ENCODE measurements at places on chromosomes 1 and 21.

GRCh38 chr1:68973459-68974244 is 476.8 kb upstream of the DEPDC1 start:
- no peak for DNase-seq

DNA sequence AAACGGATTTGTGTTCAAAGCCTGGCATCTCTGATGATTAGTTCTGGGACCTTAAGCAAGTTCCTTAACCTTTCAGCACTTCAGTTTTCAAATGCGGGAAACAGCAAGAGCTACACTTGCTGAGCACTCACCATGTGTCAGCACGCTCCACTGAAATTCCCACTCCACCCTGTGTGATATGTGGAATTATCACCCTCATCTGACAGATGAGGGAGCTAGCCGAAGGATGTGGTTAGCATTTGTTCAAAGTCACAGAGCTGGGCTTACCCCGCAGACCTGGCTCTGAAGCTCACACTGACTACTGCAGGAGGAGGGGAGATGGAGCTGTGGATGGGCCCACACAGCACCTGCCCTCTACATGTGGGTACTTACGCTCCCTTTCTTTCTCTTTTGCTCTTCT is 29.1 kb downstream of the IL12RB2 start:
- DNase-seq, result no peak

- no peak for DNase-seq
Measured at GRCh38 chr1:238681021-238681420, 705.3 kb upstream of the CHRM3 start.

DNA sequence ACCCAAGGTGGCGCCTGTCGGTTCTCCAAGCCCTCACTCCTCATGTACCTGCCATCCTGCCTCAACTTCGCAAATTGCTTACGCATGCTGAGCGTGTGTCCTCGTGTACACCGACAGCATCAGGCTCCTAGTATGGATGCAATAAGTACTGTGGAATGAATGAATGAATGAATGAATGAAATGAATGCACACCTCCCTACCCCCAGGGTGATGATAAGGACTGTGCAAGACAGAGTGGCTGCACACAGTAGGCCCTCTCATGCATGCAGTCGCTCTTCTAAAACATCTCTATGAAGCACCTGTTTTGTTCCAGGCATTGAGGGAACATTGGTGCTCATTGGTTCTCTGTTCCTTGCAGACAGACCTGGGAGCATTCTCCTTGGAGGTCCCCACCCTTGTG is 49.8 kb upstream of the H6PD start:
- DNase-seq, result no peak

GRCh38 chr21:15423676-15424445 is 305.9 kb upstream of the USP25 start:
- no peak for DNase-seq

GRCh38 chr1:206062464-206062863 is 9.5 kb downstream of the RHEX start:
- no peak for DNase-seq

GRCh38 chr1:161720956-161721737 is at the start of gene FCRLB:
FCRLB (plus strand) TSS chr1:161721544; CDS start chr1:161722673, 1,129 bp downstream.
- DNase-seq, result no peak

DNA sequence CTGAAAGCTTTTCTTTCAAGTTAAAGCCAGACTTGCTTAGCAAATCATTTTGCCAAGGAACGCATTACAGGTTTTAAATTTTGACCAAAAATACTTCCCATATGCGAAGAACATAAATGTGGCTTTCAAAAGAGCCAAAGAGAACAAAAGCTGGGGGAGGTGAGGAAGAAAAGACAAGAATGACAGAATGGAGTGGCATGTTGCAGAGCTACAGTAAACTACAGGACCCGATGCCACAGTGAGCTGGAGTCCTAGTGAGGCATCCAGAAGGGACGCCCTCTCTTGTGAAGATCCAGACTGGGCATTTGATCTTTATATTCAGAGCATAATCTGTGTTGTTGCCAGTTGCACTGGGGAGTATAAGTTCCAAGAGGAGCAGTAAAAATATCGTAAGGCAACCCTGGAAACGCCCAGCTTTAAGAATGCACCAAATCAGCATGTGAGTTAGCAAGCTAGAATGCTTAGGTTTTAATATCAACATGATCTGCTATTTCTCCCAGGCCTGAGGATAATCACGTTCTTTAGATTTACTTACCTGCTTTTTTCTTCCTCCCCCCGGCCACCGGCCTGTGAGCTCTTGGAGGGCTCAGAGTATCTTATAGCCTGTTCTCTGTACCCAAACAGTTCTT is 48.4 kb upstream of the HOOK1 start:
- no peak for DNase-seq

GRCh38 chr21:20998886-20999285 is 677 bp downstream of the NCAM2 start:
- DNase-seq, result no peak

- no peak for DNase-seq
Measured at GRCh38 chr1:36366091-36366661, 19.5 kb downstream of the STK40 start.

DNA sequence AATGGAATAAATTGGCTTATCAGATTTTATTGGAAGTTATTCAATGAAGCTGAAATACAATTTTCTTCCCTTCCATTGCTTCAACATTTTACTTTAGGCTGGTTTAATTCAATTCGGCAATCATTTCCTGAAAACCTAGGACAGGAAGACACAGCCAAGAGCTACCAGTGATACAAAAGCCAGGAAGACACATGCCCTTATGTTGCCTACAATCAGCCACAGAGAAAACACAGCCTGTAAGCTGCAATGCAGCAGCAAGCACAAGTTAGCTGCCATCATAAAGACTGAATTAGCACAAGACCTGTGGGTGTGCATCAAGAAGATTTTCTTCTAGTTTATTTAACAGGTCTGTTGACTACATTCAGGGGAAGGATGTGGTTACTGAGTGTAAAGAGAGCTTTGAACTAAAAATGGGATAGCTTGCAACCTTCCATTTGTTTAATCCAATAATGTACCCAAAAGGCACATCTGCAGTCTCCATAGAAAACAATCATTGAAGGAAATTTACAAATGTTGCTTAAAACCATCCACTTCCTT is 193.8 kb downstream of the KCNH1 start:
- DNase-seq, result no peak

DNA sequence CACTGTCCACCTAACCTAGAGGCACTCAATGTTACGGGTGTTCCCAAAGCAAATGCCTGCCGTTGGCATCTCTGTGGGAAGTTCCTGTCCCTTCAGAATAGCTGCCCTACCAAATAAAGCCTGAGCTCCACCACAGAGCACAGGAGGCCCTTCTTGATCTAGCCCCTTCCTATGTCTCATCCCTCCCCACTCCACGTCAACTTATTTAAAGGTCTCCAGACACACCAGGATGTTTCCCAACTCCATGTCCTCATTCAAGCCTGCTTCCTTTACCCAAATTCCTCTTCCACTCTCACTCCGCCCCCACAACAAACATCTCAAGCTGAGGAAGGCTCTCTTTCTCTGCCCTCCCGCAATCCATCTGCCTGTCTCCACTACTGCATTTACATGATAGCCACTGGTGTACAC is 87.7 kb downstream of the TGFBR3 start:
- no peak for DNase-seq

DNA sequence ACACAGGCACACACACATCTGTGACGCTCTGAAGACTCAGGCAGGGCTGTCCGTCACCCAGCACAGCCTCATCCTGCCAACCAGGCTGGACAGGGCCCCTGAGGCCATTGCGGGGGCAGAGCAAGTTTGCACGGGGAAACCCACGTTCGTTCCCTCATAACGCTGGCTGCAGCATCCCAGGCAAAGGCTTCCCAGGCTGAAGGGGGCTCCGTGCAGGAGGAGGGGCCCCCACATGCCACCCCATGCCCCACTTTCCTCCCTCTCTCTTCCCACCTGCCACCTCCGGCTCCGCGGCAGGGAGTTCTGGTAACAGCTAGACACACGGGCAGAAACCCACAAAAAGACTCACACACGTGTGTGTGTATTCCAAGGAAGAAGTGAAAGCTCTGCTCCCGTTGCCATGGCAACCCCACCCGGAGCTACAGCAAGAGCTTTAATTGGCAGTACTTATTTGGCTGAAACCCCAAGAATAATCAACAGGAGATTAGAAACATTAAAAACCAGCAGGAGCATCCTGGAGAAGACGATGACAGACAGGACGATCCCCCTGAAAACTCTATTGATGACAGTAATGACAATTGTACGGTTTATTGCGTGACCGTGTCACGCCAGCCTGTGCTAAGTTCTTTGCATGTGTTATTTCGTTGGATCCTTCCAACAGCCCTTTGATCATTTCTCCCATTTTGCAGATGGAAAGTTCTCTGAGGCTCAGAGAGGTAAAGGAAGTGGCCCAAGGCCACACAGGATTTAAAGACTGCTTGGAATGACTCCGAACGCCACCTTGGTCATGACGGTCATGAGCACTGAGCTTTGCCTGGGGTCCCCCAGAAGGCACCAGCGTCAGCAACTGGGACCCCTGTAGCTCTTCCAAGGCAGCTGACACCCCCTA is 247.1 kb downstream of the NPHP4 start:
- DNase-seq, result no peak

- DNase-seq, result no peak
Measured at GRCh38 chr1:68497358-68497698, 446 bp upstream of the DEPDC1 start.

DNA sequence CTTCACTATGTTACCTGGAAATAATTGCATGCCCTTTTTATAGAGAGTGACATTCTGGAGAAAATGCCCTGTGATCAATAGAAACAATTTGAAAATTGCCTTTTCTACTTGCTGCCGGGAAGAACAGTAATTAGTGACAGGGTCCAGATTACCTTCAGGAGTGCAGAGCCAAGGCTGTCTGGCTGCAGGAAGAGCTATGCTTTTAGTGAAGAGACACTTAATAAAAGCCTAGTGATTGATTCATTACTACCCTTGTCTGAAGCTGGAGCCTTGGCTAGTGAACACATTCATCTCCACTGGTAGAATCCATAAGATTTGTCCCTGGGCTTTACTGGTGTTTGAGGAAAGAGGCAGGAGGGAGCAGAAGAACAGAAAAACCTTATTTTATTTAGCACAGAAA is 12.9 kb upstream of the DNASE2B start:
- DNase-seq, result no peak

- DNase-seq, result peak; percentile 25
Measured at GRCh38 chr1:240946926-240947325, 335.0 kb upstream of the GREM2 start.

DNA sequence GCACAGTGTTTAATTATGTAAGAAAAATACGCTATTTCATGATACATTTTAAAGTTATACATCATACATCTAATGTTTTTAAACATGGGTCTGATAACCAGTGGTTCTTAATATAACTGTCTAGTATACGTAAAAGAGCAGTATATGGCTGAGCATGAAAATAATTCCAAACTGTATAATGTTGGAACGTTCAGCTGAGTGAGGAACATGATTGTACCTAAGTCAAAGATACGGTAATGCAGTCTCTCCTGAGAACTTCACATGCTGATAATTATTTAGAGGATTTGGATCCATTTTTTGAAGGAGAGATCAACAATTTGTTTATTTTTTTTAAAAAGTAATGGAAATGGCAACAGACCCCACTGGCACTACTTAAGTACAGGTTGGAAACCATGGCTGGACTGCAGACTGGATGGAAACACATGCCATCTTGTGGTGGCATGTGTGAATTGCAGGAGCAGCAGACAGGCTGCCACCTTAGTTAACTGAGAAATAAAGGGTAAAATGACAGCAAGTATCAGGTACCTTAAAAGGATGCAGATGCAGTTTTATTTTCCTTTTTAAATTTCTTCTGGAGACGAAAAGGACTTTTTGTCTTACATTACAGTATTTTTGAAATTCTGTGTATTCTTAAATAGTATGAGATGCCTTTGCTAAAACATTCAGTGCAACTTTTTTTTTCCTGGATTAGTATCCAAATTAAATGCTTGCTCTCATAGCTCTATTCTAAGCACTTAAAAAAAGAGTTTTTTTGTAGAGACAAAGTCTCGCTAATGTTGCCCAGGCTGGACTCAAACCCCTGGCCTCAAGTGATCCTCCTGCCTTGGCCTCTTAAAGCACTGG is 73.8 kb downstream of the MTR start:
- DNase-seq, result peak; percentile 35

DNA sequence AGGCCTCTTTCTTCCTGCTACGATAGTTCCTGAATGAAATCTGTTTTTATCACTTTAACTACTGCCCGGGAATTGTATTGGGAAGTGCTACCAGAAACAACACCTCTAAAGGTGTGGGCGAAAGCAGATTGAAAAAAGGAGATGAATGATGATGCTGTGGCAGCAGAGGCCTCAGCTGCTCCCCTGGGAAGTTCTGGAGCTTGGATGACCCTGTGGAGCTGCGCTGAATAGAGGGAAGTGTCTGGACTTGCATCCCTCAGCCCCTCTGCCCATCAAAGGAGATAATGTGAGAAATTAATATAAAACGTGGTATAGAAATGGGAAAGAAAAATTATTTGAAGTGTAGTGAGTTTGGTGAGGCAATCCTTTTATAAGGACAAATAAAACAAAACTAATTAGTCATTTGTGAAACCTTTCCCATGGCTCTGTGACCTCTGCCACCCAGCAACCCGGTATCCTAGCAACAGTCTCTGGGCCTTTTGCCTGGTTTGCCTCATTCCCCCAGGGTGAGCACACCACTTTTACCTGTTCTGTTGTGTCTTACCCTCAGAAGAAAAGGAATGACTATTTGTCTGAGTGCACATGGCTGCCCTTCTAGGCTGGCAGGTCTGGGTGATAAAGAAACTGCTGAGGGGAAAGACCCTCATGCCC is 21.3 kb downstream of the OVAAL start:
- DNase-seq, result peak; percentile 35

Measured in GM04504 (cell line).